ENCODE measurements at places on chromosomes 12 and 14.
A peak's percentile ranks its signal among the peaks of the same experiment; 100 is the strongest.

GRCh38 chr12:68529466-68529865 is 81.2 kb upstream of the RAP1B start:
- H3K4me3 ChIP-seq, result no peak overlapping the region
- H3K36me3 ChIP-seq, result no peaks in the 10 kb centered on the region
- no peak for DNase-seq

- peaks cover 10% of the 10 kb centered on the region for H3K36me3 ChIP-seq
- H3K27me3 ChIP-seq, result no peaks in the 10 kb centered on the region
- H3K4me1 ChIP-seq, result peaks cover 7% of the 10 kb centered on the region
Measured at GRCh38 chr14:72722201-72722785, 171.6 kb downstream of the DPF3 start.

GRCh38 chr14:100824091-100824551 is 1.8 kb upstream of the MEG3 start:
- H3K27ac ChIP-seq, result no peak overlapping the region
- H3K4me3 ChIP-seq, result no peak overlapping the region
- H3K4me1 ChIP-seq, result peaks cover 9% of the 10 kb centered on the region
- peaks cover 58% of the 10 kb centered on the region for H3K27me3 ChIP-seq
- peaks cover 6% of the 10 kb centered on the region for H3K36me3 ChIP-seq

- H3K27me3 ChIP-seq, result no peaks in the 10 kb centered on the region
- no peak overlapping the region for H3K27ac ChIP-seq
- H3K4me1 ChIP-seq, result no peaks in the 10 kb centered on the region
- H3K4me3 ChIP-seq, result no peak overlapping the region
- H3K36me3 ChIP-seq, result no peaks in the 10 kb centered on the region
Measured at GRCh38 chr12:71161591-71161990, 3.8 kb upstream of the TSPAN8 start.

DNA sequence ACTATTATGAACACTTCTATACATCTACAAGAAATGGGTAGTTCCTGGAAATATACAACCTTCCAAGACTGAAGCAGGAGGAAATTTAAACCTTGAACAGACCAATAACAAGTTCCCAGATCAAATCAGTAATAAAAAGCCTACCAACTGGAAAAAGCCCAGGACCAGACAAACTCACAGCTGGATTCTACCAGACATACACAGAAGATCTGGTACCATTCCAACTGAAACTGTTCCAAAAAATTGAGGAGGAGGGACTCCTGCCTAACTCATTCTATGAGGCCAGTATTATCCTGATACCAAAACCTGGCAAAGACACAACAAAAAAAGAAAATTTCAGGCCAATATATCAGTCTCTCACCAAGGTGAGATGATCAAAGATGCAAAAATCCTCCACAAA is 189.4 kb downstream of the RPS29 start:
- H3K27me3 ChIP-seq, result peaks cover 20% of the 10 kb centered on the region
- no peaks in the 10 kb centered on the region for H3K36me3 ChIP-seq
- no peaks in the 10 kb centered on the region for H3K4me1 ChIP-seq
- no peak for DNase-seq
- no peak overlapping the region for H3K4me3 ChIP-seq

DNA sequence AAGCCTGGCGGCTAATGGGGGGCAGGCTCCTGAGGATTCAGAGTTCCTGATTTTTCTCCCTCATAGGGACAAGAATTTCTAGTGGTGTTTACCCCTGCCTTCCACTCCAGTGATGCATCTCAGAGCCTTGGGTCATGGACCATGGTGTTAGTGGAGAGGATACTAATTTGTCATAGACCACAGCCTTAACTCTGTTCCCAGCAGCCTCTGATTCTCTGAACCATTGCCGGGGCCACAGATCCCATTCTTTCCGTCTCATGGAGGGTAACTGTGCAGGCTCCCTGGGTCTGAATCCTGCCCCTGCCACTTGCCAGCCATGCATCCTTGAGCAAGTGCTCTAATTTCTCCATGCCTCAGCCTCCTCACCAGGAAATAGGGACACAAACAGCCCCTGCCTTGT is 55.1 kb downstream of the RPH3A start:
- no peaks in the 10 kb centered on the region for H3K36me3 ChIP-seq
- H3K4me1 ChIP-seq, result no peaks in the 10 kb centered on the region
- DNase-seq, result no peak
- no peak overlapping the region for H3K27ac ChIP-seq

DNA sequence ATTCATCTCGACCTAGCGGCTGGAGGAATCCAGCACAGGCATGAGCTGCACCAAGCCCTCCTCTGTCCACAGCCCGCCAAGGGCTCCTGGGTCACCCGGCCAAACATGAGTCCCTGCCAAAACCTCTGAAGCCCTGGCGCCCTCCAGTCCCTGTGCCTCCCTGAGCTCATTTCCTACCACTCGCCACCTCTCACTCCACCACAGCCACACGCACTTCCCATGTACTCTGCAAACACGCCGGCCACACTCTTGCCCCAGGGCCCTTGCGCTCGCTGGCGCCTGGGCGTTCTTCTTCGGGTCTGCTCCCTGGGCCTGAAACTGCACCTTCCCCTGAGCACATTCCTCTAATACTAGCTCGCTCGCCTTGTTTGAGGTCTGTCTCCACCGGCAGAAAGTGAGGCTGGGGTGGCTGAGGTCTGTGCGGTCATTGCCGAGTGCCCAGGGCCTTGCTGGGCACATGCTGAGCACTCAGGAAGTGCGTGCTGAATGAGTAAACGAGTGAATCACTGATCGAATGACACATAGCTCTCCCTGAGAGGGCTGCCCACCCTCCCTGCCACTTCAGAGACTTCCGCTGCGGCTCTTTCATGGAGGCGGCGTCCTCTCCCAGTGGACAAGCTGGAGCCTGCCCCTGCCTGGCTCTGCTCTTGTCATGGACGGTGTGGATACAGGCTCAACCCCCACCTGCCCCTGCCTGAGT is 33.7 kb upstream of the DLK1 start:
- peaks cover 37% of the 10 kb centered on the region for H3K27me3 ChIP-seq

DNA sequence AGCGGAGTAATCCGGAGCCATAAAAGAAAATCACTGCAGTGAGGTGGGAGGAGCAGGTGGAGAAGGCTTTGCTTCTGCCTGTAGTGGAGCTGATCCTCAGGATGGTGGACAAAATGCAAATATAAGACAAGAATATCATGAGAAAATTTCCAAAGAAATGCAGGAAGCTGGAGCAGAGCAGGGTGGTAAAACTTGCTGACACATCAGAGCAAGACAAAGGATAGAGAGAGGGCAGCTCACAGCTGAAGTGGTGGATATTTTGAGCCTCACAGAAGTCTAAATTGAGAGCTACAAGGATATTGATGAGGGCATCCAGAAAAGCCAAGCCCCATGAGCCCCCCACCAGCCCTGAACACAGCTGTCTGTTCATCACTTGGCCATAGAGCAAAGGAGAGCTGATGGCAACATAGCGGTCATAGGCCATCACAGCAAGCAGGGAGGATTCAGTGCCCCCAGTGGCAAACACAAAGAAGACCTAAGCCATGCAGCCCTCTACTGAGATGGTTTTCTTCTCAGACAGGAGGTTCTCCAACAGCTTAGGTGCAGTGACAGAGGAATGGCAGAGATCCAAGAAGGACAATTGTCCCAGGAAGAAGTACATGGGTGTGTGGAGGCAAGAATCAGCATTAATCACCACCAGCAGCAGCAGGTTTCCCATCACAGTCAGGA is 30.0 kb upstream of the ANP32D start:
- no peak overlapping the region for H3K27ac ChIP-seq
- no peak for DNase-seq
- peaks cover 13% of the 10 kb centered on the region for H3K27me3 ChIP-seq
- no peaks in the 10 kb centered on the region for H3K36me3 ChIP-seq
- H3K4me1 ChIP-seq, result no peaks in the 10 kb centered on the region

- H3K36me3 ChIP-seq, result peaks cover 87% of the 10 kb centered on the region
- peak overlapping the region; percentile 36 for H3K4me3 ChIP-seq
Measured at GRCh38 chr12:19482551-19483109, 43.3 kb downstream of the AEBP2 start.

GRCh38 chr14:102461490-102462338 is 47.9 kb downstream of the ANKRD9 start:
- H3K27ac ChIP-seq, result peak overlapping the region; percentile 87
- H3K4me1 ChIP-seq, result peaks cover 3% of the 10 kb centered on the region
- peaks cover 44% of the 10 kb centered on the region for H3K36me3 ChIP-seq

GRCh38 chr12:90827567-90827966 is 127.4 kb downstream of the CCER1 start:
- no peak overlapping the region for H3K27ac ChIP-seq
- no peaks in the 10 kb centered on the region for H3K27me3 ChIP-seq
- H3K4me3 ChIP-seq, result no peak overlapping the region
- no peaks in the 10 kb centered on the region for H3K36me3 ChIP-seq
- H3K4me1 ChIP-seq, result peaks cover 5% of the 10 kb centered on the region
- no peak for DNase-seq

DNA sequence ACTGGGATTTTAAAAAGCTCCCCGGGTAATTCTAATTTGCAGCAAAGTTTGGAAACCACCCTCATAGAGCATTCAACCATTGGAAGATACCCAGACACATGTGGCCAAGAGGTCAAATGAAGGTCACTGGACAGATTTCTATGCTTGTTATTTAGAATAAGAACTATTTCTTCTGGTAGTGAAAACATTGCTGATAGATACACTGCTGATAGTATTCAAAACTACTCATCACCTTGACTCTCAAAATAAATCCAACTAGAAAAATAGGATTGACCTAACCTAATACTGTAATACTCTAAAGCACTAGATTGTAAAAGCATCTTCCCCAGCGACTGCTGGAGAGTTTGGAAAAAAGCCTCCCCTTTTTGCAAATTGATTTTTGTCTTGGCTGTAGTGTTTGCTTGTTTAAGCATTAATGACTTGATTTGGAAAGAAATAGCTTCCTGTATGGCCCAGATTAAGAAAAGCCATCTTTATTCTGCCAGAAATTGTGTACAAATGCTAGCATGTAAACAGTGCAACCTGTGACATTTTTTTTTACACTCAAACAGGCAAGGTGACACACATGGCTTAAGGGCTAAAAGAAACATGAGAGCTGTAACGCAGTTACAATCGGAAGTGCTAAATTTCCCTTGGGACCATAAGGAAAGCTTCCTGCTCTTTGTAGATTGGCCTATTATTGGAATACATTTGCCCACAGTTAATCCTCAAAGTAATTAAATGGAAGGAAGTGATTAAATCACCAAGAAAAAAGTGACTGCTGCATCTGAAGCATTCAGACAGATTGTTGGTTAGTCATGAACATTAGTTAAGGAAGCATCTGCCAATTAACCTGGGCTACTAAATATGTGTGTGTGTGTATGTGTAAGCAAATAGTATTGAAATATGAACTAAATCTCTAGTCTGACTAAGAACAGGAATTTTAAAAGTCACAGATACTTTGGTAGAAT is 356.5 kb upstream of the ATP2B1 start:
- H3K4me1 ChIP-seq, result peaks cover 8% of the 10 kb centered on the region
- DNase-seq, result no peak
- H3K27me3 ChIP-seq, result no peaks in the 10 kb centered on the region
- H3K27ac ChIP-seq, result no peak overlapping the region

GRCh38 chr12:63889721-63890509 is 45.4 kb downstream of the SRGAP1 start:
- H3K27ac ChIP-seq, result no peak overlapping the region
- peaks cover 6% of the 10 kb centered on the region for H3K27me3 ChIP-seq
- no peaks in the 10 kb centered on the region for H3K4me1 ChIP-seq

DNA sequence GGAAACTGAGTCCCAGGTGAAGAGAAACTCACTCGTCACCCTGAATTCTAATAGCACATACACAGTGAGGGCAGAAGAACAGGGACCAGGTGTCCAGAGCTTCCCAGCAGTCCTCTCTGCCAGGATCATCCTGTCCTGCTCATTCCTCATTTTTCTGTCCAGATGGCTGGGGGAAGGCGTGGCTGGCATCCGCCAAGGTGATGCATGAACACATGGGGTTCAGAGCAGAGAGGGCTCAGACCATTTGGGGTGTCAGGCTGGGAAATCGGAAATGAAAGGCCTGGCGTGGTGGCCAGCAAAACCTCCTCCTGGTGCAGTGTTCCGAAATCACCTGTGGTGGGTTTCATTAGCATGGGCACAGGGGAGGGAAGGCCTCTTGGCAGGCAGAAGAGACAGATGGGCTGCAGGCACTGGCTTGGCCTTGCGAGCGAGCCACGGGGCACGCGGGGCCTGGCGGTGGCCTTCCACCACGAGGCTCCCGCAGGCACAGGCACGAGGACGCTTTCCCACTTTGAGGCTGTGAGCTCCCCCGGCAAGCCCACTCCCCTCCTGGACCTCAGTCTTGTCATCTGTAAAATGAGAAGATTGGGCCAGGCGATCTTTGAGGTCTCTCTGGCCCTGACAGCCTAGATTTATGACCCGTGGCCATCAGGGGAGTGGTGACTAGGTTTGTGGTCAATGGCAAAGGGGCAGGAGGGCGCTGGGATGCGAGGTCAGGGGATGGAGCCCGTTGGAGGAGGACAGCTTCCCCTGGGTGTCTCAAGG is 68.5 kb downstream of the TSPAN9 start:
- H3K27me3 ChIP-seq, result peaks cover 66% of the 10 kb centered on the region
- no peaks in the 10 kb centered on the region for H3K36me3 ChIP-seq
- no peak overlapping the region for H3K4me3 ChIP-seq
- no peaks in the 10 kb centered on the region for H3K4me1 ChIP-seq
- H3K27ac ChIP-seq, result no peak overlapping the region

DNA sequence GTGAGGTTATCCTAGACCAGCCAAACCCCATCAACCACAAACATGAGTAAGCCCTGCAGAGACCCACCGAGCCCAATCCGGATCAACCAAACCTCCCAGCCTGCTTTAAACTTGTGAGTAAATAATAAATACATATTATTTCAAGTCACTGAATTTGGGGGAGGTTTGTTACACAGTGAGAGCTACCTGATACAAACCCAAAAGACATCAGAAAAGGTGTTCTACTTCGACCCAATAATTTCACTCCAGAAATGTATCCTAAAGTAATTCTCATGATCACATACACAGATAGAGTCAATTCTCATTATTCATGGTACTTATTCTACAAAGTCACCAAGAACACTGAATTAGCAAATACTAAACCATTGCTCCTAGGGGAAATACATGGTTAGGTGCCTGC is 16.2 kb upstream of the CORO1C start:
- H3K4me3 ChIP-seq, result no peak overlapping the region
- H3K4me1 ChIP-seq, result no peaks in the 10 kb centered on the region
- H3K27me3 ChIP-seq, result no peaks in the 10 kb centered on the region
- DNase-seq, result no peak
- H3K36me3 ChIP-seq, result no peaks in the 10 kb centered on the region
- H3K27ac ChIP-seq, result no peak overlapping the region

DNA sequence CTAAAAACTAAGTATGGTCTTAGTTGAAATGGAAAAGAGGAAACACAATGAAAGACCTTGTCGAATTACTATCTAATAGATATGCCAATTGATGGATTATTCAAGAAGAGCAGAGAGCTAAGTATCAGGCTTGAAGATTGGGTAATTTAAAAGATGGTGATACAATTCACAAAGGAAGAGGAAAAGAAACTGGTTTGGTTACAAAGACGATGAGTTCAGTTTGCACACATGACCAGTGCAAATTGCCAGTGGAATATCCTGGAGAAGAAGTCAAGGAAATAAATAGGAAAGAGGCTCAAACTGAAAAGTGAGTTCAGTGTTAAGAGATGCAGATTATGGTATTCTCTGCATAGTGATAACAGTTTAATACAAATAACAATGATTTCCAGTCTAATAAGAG is 2.5 kb upstream of the RAP1B start:
- no peak for DNase-seq
- no peak overlapping the region for H3K4me3 ChIP-seq
- no peaks in the 10 kb centered on the region for H3K27me3 ChIP-seq
- peaks cover 11% of the 10 kb centered on the region for H3K36me3 ChIP-seq
- peaks cover 19% of the 10 kb centered on the region for H3K4me1 ChIP-seq

- peaks cover 68% of the 10 kb centered on the region for H3K4me1 ChIP-seq
- no peaks in the 10 kb centered on the region for H3K27me3 ChIP-seq
- peak within 1 kb of the TSS; percentile 99 for H3K4me3 ChIP-seq
- peak within 1 kb of the TSS; percentile 99 for H3K27ac ChIP-seq
- peaks cover 14% of the 10 kb centered on the region for H3K36me3 ChIP-seq
Measured at GRCh38 chr12:51391283-51392123, at the start of gene GALNT6. Gene GALNT6, minus strand, starts transcription at chr12:51391406. Its CDS starts 11,625 bp downstream, at chr12:51379781.

Data from stimulated activated naive B cell treated with anti-CD40 and anti-IgM and Interleukin-4, amounts not matched to agents 10 μg/mL and 1 μg/mL and 100 μg/mL, for 72 hours (primary cell).